ENCODE measurements at places on chromosomes 2 and 18. TPM values are rescaled to one million over a fixed set of nuclear protein-coding genes. Genes with fewer than 3 reads are reported as not detected.

Gene APOB
- total RNA-seq, result not detected

Gene SH2D6
- not detected for total RNA-seq

Gene SERPINB3
- not detected for total RNA-seq

Gene EVX2
- total RNA-seq, result not detected

Gene NEURL3
- total RNA-seq, result not detected

Gene APCDD1
- 0.09 TPM for total RNA-seq

Gene SPATA3
- not detected for total RNA-seq

Gene AMER3
- total RNA-seq, result not detected

Gene MROH2A
- total RNA-seq, result under 0.01 TPM

Gene MCEE
- total RNA-seq, result 8.0 TPM

Gene CD8B
- total RNA-seq, result not detected

Gene GAD1
- total RNA-seq, result not detected

Gene C2orf80
- not detected for total RNA-seq

Gene POTEI
- total RNA-seq, result not detected

Gene CDH2
- 64.1 TPM for total RNA-seq

All from fibroblast of the aortic adventitia (primary cell).